ENCODE measurements at places on chromosomes 7 and 10.

GRCh38 chr7:31059551-31059950, 7.4 kb downstream of the ADCYAP1R1 start:
- DNase-seq = no peak

DNA sequence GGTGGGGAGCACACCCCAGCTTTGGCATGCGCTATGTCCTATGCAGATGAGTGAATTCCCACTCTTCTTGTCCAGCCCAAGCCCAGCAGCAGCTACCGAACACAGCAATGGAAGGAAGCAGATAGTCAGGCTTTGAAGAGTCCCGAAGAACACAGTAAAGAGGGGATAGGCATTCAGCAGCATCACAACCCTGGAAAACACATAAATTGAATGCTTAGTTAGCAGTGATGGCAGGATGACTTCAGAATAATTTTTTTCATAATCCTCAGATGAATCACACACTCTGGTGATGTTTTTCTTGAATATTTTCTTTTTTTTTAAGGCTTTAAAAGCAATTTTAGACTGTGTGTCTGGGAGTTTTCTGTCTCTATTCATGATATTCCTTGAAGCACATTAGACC, 95.8 kb downstream of the CFAP58 start:
- DNase-seq = no peak

- no peak for DNase-seq
Measured at GRCh38 chr7:116443646-116444045, 55.9 kb upstream of the CAV2 start.

DNA sequence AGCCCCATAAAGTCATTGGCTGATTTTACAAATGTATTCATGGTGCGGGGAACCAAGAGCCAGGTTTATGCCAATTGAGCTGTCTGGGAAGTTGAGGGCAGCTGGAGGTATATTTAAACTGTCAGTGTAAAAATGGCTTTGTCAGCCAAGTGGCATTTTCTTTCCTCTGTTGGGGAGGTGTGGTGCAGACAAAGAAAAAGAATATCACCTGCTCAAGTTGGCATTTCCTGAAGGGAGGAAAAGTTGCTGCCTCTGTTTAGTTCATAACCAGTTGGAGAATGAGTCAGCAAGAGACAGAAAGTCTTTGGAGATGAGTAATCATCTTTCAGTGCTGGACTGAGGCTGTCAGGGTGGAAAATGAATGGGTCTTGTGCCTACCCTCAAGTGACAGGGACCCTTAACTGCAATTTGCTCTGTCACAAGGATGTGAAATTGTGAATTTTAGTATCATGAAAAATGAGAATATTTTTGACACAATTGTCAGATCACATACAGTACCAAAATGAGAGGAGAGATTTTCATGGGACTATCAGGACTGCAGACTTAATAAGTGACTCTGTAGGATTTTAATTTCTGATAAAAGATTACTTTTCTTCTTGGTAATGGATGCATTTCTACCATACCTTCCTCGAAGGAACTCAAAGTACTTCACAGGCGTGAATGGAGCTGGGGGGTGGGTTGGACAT, 137.3 kb downstream of the ANLN start:
- no peak for DNase-seq

DNA sequence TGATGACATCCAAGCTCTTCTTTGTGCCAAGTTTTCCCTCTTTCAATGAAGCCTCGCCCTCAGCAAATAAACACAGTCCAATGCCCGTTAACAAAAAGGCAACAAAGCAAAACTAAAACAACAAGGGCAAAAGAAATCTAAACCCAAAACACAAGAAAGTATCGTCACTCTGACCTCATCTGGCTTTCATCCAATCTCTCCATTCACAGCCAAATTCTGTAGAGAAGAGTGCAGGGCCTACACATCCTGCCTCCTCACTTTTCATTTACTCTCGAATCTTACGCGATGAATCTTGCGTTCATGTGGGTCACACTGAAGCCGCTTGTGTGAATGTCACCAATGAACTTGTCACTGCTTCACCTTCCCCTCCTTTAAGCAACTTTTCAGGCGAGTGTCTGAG, 15.9 kb upstream of the AKR1E2 start:
- DNase-seq = no peak

DNA sequence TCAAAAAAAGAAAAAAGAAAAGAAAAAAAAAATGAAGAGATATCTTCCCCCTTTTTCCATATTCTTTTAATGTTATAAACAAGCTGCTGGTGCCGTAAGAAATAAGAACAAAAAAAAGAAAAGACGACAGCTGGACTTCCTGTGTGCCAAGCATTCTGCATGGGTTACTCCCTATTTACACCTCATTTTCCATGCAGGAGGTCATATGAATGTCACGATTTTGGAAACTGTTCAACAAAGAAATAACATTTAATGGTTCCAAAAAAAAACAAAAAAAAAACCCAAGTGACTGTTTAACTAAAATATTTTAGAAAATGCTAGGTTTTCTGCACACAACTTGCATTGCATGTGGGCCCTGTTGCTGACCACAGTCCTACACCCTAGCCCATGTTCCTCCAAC, 159.3 kb downstream of the TNS3 start:
- no peak for DNase-seq

DNA sequence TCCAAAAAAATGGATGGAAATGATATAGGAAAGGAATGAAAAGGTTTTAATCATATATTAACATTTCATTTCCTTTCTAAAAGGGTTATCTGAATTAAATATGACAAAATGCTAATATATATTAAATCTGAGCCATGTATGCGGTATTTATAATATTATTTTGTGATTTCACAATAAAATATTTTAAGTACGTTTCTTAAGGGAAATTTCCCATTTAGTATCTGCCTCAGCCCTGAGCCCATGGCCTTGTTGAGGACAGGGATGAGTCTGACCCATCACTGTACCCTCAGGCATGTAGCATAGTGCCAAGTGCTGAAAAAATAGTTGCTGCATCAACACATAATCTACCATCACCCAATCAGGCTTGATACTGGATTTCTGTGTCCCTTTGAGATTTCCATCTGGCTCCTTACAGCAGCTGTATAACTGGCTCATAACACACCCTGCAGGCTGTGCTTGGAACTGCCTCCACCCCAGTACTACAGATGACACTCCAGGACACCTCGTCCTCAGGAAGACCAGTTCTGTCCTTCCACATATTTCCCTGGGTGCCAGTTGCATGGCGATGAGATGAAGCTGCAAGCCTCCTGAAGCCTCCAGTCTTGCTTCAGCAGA, 59.4 kb upstream of the ASAH2 start:
- DNase-seq = no peak

DNA sequence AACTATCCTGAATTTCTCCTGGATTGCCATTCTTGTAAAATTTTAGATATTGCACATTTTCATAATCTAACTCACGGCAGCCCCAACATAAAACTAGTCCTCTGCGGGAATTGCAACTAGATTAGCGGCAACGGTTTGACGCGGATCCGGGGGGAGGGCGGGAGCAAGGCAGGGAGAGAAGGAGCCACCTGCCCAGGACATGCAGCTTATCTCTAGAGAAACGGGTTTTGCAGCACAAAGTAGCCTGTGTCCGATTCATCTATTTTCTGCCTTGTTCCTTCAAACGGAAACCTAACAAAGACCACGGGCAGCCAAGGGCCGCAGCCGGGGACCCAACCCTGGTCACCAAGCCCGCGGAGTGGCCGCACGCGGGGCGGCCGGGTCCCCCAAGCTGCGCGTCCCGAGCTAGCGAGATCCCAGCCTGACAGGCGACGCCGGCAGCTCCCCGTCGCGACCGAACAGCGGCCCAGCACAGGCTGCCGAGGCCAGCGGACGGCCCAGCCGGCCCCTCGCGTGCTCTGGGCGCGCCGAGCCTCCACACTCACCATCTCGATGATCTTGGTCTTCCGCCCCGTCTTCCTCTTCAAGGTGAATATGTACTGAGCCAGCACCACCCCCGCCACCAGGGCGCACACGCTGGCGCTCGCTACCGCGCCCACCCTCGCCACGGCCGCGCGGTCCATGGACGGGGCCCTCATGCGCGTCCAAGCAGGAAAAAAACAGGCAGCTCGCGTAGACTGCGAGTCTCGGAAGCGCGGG, at the start of gene NT5C3A:
TSS of gene NT5C3A (minus strand) at position 754 of the 759 bp plus-strand sequence. CDS start at position 683, 71 bp downstream.
- no peak for DNase-seq

DNA sequence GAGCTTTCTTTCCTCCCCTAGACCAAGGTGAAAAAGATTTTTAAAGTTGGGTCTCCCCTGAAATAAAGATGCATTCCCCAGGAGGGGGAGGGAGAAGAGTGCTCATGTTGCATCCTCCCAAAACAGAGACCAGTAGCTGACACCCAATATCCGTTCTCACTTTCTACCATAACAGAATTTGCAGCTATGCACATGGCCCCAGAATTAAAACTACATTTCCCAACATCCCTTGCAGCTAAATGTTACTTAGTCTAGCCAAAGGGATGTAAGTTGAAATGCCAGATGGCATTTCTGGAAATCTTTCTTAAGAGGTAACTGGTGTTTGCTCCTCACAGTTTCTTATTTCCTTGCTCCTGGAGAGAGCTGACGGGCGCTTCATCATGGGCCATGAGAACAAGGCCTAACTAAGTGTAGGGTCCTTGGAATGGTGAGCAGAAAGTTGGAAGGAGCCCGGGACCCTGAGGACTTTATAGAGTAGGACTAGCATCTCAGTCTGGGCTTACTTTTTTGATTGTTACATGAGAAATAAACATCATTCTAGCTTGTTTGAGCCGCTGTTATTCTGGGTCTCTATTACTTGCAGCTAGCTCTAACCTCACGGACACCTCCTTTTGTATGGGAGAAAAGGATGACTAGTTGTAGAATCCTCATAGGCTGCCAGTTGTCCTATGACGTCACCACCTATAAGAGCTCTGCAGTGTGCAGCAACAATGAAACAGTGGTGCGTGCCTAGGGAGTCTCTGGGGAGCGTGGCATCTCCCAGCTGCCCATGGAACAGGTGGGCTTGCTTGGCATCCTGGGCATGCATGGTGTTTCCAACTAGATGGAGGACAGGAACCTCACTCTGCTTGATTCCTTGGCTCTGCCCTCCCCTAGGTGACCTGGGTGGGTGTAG, 46.1 kb upstream of the EXOC6 start:
- DNase-seq = no peak

GRCh38 chr10:100807241-100807951, 62.0 kb downstream of the PAX2 start:
- DNase-seq = no peak

GRCh38 chr7:29843093-29843492, 36.8 kb downstream of the WIPF3 start:
- no peak for DNase-seq

DNA sequence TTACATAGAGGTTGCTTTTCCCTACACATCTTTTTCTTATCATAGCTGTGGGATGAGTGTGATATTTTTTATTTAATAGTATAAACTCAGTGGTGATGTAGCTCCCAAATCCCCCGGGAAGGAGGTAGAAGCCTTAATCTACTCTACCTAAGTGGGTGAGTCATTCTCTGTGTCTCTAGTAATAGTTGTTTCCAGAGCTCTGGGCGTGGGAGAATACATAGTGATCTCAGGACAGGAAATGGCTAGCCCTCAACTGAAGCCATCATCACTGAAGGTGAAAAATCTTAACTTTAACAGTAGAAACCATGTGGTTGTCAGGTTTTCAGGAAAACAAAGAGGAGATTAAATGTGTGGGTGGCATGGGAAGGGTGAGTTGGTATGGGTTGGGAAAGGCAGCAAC, 278.4 kb downstream of the ANKRD30A start:
- no peak for DNase-seq

- DNase-seq = no peak
Measured at GRCh38 chr7:5223646-5224340, 33.8 kb downstream of the WIPI2 start.

GRCh38 chr10:34585422-34586112, 229.5 kb downstream of the PARD3 start:
- DNase-seq = no peak

- no peak for DNase-seq
Measured at GRCh38 chr10:33697016-33697415, 362.5 kb upstream of the NRP1 start.

DNA sequence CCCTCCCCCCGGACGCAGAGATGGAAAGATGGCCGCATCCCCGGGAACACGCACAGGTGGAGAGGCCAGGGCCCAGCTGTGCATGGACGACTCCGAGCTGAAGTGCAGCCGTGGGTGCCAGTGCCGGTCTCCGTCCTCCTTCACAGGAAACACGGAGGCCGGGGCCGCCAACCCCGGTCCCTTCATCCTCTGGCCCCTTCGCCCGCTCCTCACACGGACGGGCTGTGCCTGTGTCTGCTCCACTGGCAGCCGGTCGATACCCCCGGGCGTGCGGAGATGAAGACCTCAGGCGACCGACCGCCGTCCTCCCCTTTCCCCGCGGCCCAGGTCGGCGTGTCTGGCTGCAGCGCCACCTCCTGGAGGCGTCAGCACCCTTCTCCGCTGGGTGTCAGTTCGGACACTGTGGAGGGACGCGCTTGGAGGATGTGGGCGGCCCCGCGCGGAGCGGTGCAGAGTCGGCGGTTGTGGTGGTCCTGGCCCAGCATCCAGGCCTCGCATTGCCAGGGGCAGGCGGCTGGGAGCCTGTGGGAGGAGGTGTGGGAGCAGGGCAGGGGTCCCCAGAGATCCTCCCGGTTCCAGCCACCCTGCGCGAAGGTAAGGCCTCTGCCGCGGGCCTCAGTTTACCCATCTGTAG, 9.9 kb downstream of the ZNF511 start:
- DNase-seq = peak; percentile 29

DNA sequence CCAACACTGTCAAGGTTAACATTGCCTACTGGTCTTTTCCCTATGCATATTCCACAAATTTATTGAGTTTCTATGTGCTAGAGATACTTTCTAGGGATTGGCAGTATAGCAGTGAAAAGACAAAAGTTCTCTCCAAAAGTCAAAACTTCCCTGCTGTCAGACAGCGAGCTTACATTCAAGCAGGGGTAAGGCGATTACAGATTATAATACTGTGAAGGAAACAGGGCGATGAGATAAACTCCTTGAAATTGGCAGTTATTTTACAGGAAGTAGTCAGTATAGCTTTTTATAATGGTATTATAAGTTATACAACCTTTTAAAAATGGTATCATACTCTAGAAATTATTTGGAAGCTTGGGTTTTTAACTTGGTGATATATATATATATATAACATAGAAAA, 9.9 kb downstream of the VPS50 start:
- DNase-seq = no peak

DNA sequence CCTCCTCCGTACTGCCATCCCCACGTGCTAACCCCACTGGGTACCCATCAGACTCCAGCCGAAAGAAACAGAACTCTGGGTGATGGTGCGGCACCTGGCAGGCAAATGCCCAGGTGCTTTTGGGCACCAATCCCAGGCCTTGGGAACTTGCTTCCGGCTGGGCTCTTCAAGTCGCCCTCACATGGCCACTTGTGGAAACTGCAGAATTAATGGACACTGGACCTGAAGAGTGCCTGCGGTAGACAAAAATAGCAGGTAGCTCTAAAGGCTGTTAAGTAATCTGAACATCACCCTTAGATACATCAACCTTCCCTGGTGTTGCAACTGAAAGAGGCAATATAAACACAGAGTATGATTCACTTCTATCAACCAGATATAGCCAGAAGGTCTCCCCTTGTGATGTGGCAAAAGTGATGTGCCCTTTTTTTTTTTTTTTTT, 644.4 kb downstream of the GRM8 start:
- no peak for DNase-seq

DNA sequence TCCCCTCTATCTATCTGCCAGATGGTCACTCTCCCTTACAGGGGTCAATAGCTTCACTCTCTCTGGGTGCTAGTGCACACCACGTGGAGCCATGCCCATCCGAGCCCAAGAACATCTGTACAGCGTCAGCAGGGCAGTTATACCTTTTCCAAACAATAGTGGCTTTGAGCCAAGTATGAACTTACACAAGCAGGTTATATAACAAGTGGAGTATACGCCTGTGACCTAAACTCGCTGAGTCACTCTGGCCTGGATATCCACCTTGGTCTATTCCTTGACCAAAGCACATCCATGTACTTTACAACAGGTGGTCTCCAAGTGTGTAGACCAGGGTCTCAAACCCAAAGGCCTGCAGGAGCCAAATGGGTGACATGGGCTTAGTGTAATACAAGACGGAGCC, 20.3 kb downstream of the PLAC9 start:
- no peak for DNase-seq

All from stimulated activated CD4-positive, alpha-beta T cell treated with anti-CD3 and anti-CD28 coated beads, Interleukin-2, amount 100 ng/mL, for 4 hours (primary cell).